ENCODE measurements at places on chromosomes 12 and 14.

- DNase-seq, result peak; percentile 40
These were observed 1.1 kb upstream of the NUDT4 start for GRCh38 chr12:93376436-93377251.

DNA sequence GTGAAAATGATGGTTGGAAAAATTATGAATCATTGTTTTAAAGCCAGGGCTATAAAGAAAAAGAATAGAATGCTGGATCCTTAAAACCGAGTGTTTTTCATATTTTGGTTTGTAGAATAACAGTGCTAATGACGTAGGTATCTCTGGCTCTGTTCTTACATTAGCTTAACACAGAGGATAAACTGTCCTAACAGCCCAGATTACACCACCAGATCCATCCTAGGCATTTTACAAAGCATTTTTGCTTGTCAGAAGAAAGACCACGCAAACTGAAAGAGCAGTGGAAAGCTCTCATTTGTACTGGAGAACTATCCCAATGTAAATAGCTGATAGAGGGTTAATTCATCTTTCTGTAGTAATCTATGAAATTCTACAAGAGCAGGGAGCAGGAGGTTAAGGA lies 13.6 kb downstream of the IFT81 start:
- DNase-seq, result no peak

- no peak for DNase-seq
These were observed 29.7 kb upstream of the SAV1 start for GRCh38 chr14:50697659-50698290.

DNA sequence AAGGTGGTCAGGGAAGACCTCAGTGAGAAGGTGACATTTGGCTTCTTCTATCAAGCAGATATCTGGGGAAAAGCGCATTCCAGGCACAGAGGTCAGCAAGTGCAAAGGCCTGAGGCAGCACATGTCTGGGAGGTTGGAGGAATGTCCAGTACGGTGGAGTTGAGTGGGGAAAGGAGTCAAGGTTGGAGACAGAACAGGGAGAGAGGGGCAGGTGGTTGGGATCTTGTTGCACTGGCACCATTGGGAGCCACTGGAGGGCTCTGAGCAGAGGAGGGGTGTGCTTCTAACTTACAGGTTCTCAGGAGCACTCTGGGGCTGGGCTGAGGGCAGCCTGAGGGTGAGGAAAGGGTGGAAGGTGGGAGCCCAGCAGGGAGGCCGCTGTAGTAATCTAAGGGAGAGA lies 52.1 kb downstream of the EID3 start:
- no peak for DNase-seq

DNA sequence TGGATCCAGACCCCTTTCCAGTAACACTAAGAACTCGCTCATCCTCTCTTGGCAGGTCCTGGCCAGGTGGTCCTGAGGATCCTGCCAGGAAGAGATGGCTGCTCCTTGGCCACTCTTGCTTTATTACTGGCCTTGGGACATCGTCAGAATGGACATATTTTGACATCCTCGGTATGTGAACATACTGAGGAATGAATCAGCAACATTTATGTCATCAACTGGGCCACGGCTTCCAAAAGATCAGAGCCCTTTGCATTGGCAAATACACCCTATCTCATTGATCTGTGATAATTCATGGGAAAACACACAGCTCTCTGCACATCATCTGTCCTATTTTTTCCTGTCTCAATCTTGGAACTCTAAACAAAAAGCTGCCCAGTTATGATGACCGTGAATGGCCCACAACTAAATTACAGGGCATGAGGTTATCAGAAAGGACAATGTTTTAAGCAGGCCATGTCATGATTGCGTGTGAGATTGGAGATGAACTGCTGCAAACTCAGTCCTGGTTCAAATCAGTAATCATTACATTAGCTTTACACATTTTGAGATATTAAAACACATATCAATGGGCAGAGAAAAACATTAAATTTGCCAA lies 1325.8 kb downstream of the AACS start:
- DNase-seq, result no peak

GRCh38 chr14:101600891-101601605 lies 39.8 kb downstream of the DIO3 start:
- no peak for DNase-seq

GRCh38 chr12:132606466-132606865 lies 3.9 kb downstream of the LRCOL1 start:
- no peak for DNase-seq

DNA sequence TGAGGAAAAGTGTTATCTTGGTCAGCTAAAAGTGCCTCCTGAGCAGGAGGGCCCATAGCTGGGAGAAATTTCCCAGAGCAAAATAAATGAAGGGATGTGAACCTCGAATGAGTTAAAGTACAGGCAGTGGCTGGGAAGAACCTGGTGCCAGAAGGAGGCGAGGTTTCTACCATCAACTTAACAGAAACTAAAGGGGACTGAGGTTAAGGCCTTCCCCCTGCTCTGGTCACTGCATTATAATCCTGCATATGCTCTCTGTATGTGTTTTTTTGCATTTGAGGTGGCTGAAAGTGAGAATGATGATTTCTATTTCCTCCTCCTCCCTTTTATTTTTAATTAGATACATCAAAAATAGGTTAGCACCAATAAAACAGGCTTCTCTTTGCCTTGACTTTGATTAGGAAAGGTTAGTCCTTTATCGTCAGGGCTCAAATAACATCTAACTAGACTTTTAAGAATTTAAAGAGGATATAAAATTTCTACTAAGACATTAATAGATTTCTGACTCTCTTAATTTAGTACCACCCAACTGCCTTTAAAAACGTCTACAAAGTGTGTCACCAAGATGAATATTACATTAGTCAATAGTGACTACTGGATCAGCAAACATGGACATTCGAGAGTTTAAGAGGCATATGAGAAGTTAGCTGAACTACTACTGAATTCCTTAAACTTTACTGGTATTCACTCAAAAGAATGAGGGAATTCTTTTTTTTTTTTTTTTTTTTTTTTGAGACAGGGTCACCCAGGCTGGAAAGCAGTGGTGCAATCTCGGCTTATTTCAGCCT lies 49.2 kb downstream of the GALNT4 start:
- no peak for DNase-seq

- DNase-seq, result no peak
These were observed 40.5 kb downstream of the PARP11 start for GRCh38 chr12:3832738-3833137.

DNA sequence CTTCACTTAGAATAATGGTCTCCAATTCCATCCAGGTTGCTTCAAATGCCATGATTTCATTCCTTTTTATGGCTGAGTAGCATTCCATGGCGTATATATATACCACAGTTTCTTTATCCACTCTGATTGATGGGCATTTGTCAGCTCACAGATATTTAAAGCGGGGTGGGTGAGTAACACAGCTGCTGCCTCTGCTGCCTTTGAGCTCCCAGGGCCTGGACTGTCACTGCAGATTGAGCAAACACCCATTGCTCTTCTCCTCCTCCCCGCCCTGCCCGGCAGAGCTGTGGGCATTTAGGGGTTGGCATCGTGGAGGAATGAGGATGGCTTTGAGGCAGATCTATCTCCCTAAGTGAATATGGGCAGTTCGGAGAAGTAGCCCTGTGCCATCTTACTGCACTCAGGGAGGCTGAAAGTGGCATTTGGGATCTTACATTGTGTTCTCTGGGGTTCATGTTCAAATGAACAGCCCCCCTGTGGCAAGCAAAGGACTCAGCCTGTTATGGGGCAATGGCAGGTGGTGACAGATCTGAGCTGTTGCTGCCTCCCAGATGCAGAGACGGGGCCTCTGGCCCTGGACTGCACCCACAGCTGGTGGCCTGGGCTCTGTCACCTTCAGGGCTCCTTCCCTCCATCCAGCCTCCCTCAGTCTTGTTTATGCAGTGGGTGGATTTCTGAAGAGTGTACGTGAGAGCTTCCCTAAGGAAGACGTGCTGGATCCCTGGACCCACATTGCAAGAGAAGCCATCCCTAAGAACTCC lies 4.9 kb downstream of the RFLNA start:
- DNase-seq, result no peak
